ENCODE measurements at places on chromosomes 3 and 15.

- H3K4me1 ChIP-seq, result no peaks in the 10 kb centered on the region
- H3K4me3 ChIP-seq, result no peak overlapping the region
- peaks cover 6% of the 10 kb centered on the region for H3K36me3 ChIP-seq
Measured at GRCh38 chr3:124860599-124860998, 26.6 kb downstream of the ITGB5 start.

DNA sequence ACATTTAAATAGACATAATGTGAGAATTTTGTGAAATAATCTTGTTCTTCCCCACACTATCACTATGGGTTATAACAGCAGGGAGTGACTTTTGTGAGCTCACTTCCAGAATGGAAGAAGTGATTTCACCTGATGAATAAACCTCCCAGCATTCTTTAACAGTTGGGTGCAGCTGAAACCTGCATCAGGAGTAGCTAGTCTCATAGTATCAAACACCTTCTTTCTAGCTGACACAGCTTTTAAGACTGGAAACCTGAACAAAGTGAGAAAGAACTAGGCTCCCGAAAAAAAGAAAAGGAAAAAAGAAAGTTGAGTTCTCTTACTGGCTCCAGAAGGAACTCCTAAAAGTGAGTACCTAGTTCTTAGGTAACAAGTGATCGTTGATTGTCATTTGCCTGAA, 61.1 kb upstream of the UNC13C start:
- no peaks in the 10 kb centered on the region for H3K36me3 ChIP-seq
- DNase-seq, result no peak
- H3K27ac ChIP-seq, result no peak overlapping the region
- H3K4me3 ChIP-seq, result no peak overlapping the region

- H3K4me3 ChIP-seq, result no peak overlapping the region
- no peaks in the 10 kb centered on the region for H3K4me1 ChIP-seq
- no peaks in the 10 kb centered on the region for H3K36me3 ChIP-seq
- DNase-seq, result no peak
Measured at GRCh38 chr15:51759557-51760070, 8.2 kb downstream of the TMOD2 start.

GRCh38 chr3:34207002-34207401, 408.6 kb downstream of the PDCD6IP start:
- no peaks in the 10 kb centered on the region for H3K4me1 ChIP-seq
- no peak overlapping the region for H3K27ac ChIP-seq
- no peak overlapping the region for H3K4me3 ChIP-seq
- no peak for DNase-seq
- no peaks in the 10 kb centered on the region for H3K27me3 ChIP-seq
- no peaks in the 10 kb centered on the region for H3K36me3 ChIP-seq

GRCh38 chr3:55947406-55947805, 460.3 kb upstream of the WNT5A start:
- H3K27me3 ChIP-seq, result no peaks in the 10 kb centered on the region
- H3K36me3 ChIP-seq, result no peaks in the 10 kb centered on the region
- H3K4me3 ChIP-seq, result no peak overlapping the region
- H3K27ac ChIP-seq, result no peak overlapping the region

- H3K36me3 ChIP-seq, result no peaks in the 10 kb centered on the region
- no peaks in the 10 kb centered on the region for H3K4me1 ChIP-seq
- no peak overlapping the region for H3K27ac ChIP-seq
- H3K4me3 ChIP-seq, result no peak overlapping the region
Measured at GRCh38 chr3:53597136-53597915, 102.9 kb downstream of the CACNA1D start.

GRCh38 chr15:58697220-58697619, 52.3 kb downstream of the ADAM10 start:
- H3K27ac ChIP-seq, result no peak overlapping the region
- no peaks in the 10 kb centered on the region for H3K4me1 ChIP-seq
- no peaks in the 10 kb centered on the region for H3K36me3 ChIP-seq
- H3K4me3 ChIP-seq, result no peak overlapping the region
